Ureter (tissue), 1 donor: ENCODE measurements at places on chromosomes 2 and 18. TPM values are rescaled to one million over a fixed set of nuclear protein-coding genes. Genes with fewer than 3 reads are reported as not detected.

CCL20 gene
- total RNA-seq: 2.3 TPM

ALK gene
- 0.36 TPM for total RNA-seq

IL1A gene
- total RNA-seq: 5.9 TPM

HOXD1 gene
- total RNA-seq: 11.1 TPM

CRIM1 gene
- 95.0 TPM for total RNA-seq

TUBA3E gene
- not detected for total RNA-seq

RBM44 gene
- 1.5 TPM for total RNA-seq

SCN9A gene
- 3.1 TPM for total RNA-seq

EMX1 gene
- total RNA-seq: not detected

SLC30A3 gene
- not detected for total RNA-seq

LRRC30 gene
- not detected for total RNA-seq

DNA sequence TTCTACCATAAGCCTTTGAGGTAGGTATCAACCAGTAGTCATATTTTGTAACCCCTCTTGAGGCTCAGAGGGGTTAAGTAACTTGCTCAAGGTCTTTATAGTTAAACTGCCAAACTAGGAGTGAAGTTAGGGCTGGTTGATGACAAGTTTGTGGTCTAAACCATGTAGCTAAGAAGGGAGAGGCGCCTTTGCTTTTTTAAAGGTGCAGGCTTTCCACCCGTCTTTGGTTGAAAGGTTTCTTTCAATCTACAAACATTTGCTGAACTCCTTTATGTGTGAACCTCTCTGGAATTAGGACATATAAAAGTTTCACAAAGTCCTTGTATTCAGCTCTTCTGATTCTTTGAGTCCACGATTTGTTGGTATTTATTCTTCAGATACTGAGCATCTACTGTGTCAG is 2.4 kb upstream of the MTA3 start:
- no peak for DNase-seq

DNA sequence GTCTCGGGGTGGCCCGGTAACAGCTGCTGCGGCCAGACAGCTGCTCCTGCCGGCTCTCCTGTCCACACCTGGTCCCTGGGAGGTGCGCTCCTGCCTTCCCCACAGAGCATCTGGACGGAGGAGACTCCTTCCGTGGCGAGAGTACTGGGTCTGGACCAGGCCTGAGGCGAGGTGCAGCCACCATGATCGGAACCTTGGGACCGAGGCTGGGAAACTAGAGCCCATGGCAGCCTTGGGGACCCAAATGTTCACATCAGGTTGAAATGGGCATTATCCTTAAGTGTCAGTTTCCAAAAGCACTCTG is 628 bp downstream of the GIGYF2 start:
- DNase-seq: no peak

DNA sequence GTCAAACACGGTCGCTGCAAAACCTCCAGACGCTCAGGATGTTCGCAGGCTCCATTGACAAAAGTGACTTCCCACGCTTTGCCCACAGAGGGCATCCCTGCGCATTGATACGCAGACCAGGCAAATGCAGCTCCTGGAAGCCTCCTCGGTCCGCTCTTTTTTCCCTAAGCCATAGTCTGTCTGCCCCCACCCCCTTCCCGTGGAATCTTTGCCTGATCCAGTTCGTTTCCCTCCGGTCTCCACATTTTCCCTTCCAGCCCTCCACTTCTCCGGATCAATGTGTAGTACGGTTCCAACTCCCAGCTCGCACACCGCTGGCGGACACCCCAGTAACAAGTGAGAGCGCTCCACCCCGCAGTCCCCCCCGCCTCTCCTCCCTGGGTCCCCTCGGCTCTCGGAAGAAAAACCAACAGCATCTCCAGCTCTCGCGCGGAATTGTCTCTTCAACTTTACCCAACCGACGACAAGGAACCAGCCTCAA is at the start of gene DCC:
Gene DCC (plus strand): TSS at position 307 of the 481 bp plus-strand sequence. CDS start 591 bp downstream, outside the sequence.
- DNase-seq: peak; percentile 46

DNA sequence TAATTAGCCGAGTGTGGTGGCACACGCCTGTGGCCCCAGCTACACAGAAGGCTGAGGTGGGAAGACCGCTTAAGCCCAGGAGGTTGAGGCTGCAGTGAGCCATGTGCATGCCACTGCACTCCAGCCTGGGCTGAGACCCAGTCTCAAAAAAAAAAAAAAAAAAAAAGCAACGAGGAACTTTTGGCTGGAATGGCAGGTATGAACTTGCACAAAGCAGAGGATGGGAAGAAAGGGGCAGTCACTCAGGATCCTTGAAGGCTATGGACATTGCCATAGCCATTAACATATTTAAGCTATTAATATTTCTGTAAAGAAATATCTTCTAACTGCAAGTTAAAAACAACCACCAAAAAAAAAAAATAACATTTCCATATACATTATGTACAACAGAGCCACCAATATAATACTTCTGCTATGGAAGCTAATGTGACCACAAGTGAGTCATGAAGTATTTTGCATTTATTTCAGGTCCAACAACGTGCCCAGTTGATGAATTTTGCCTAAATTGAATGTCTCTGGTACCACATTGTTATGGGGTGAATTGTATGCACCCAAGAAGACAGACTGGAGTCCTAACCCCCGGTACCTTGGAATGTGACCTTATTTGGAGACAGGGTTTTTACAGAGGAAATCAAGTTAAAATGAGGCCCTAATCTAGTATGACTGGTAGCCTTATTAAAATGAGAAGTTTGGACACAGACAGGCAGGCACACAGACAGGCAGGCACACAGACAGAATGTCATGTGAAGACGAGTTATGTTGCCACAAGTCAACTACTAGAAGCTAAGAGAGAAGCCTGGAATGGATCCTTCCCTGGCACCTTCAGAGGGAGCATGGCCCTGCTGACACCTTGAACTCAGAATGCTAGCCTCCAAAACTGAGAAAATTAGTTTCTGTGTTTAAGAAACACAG is 102.8 kb downstream of the RBMS1 start:
- DNase-seq: no peak

DNA sequence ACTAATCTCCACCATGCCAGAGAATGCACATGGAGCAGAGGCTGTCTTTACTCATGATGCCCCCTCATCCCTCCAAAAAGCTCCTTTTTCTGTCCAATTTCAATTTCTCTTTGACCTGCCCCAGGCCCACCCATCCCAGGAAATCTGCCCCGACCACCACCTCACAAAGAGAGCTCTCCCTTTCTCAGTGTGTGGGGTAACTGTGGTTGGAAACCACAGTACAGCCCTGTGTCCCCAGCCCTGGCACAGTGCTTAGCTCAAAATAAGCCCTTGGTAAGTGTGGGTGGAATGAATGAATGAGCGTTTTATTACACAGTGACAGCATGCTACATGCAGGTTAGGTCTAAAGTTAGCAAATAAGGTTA is 43.7 kb upstream of the CAB39 start:
- DNase-seq: no peak

DNA sequence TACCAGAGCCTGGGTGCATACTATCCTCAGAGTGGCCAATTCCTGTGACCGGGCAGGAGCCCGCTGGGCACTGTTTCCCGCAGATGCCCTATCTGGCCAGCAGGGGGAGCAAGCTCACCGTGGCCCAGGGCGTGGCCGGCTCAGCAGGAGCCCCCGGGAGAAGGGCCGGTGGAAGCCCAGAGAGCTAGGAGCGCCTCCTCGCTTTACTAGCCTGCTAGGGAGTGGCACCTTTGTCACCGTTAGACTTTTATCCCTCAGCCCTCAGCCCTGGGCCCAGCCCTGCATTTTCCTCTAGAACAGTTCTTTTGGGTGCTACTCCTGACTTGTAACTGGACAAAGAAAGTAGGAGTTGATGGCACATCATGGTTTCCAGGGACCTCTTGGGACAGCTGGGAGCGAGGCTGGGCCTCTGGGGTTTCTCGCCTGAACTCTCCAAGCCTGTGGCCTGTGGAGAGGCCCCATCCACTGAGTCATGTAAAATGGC is 24.0 kb downstream of the TMEM177 start:
- peak; percentile 59 for DNase-seq

- DNase-seq: no peak
Measured at GRCh38 chr2:120596191-120596811, 139.4 kb upstream of the GLI2 start.

GRCh38 chr18:50465211-50466153 is 90.6 kb downstream of the SKA1 start:
- DNase-seq: no peak

GRCh38 chr2:61855318-61855613 is 1.4 kb upstream of the FAM161A start:
- no peak for DNase-seq

GRCh38 chr2:241234066-241234790 is 45.8 kb downstream of the ANO7 start:
- DNase-seq: no peak

DNA sequence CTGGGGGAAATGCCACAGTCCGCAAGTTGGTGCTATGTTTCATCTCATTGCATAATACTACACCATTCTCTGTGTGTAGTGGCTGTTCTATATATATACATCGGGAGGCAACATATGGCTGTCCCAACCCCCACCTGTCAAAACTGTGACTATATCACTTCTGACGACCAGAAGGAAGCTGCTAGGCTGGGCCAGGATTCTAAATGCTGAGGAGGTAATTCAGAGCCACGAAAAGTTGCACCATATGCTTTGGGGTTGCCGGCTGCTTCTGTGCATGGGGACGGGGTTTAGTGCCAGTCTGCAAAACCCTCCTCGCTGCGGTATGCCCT is 117.3 kb downstream of the MSH2 start:
- no peak for DNase-seq

DNA sequence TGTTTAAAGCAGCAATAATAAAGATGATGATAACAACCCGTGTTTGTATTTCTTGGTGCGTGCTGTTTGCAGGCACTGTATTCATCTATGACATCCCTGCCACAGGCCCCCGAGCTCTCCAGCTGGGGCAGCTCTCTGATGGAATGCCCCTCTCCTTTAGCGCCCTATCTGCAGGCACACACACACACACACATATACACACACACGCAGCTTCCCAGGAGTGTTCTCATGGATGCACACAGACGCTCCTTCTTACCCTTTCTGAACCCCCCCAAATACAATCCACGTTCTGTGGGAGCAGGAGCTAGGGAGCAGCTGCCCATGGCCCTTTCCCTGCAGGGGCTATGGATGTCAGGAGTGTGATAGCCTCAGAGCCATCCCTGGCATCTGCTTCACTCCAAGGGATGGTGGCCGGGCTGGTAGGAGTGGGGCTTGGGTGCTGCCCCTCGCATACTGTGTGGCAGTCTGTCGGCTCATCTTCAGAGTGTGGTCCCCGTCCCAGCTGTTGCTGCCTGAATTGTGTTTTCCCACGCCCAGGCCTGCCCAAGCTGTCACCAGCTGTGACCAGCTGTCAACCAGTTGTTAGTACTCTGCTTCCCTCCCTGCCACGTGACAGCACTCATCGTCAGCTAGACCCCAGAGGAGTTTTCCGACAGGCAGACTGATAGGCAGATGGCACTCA is 50.8 kb upstream of the MYCN start:
- DNase-seq: no peak

DNA sequence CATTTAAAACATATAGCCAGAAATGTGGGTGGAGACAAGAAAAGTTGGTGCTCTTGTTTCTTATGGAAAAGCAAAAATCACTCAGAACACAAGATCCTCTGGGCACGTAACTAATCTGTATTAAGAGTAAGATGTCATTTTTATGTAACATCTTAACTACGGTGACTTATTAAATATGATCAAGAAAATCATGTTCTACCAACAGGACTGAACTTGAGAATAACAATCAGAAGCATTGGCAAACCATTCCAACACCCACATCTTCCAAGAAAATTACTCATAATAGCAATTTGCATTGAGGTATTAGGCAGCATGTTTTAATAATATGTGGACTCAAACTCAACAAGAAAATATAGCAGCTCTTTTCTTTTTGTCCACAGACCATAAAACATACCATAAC is 21.6 kb downstream of the MAP2 start:
- no peak for DNase-seq

- no peak for DNase-seq
Measured at GRCh38 chr18:2982452-2983269, 30.3 kb downstream of the LPIN2 start.

- DNase-seq: no peak
Measured at GRCh38 chr2:29598978-29599377, 322.4 kb downstream of the ALK start.
